ENCODE measurements at places on chromosomes 5 and 9.

DNA sequence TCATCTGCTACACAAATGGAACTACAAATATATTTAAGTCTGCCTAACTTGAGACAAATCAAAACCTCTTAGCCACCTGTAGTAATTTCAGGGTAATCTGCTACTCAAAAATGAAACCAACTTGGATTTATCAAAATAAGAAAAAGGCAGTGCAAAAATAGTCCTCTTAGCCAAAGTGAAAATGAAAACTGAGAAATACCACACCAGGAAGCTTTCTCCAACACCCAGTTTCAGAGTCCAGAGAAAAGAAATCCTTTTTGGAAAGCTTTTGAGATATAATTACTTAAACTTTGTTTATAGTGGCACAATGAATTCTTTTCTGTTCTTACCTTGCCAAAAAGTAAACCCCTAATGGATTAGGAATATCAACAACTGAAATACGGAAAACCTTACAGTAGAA, 990.4 kb downstream of the EFNA5 start:
- DNase-seq = no peak

DNA sequence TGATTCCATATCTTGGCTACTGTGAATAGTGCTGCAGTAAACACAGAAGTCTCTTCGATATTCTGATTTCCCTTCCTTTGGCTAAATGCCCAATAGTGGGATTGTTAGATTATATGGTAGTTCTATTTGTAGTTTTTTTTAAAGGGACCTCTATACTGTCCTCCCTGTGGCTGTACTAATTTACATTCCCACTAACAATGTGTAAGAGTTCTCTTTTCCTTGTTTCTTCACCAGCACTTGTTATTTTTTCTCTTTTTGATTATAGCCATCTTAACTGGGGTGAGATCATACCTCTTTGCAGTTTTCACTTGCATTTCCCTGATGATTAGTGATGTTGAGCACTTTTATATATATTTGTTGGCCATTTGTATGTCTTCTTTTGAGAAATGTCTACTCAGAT, 102.0 kb downstream of the CARTPT start:
- DNase-seq = no peak

DNA sequence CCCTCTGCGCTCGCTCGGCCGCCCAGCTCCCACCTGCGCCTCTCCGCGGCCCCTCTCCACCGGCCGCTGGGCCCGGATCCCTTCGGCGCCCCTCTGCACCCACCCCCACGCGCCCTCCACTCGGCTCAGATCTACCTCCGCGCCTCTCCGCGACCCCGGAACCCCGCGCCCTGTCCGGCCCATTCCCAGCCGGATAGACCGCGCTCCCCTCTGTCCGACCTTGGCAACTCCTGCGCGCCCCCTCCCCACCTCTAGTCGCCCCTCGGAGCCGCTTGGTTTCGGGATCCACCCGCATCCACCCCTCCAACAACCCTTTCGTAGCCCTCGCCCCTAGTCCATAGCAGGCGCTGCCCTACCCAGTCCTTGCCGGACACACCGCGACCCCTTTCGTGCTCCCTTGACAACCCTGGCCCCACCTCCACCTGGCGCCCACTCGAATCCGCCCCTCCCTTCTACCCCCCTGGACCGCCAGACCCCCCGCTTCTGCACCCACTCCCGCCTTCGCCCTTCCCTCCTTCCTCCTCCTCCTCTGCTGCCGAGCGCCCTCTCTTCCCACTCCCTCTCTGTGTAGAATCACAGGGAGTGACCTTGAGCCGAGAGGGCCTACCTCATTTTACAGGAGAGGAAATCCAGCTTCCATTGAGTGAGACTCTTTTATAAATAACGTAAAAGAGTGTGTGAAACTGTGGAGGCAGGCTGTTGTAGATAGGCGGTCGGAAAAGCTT, 525 bp upstream of the AK3 start:
- DNase-seq = no peak

- DNase-seq = no peak
These were observed 68.8 kb upstream of the LRRC70 start for GRCh38 chr5:62509806-62510205.

GRCh38 chr5:68544091-68544647, 328.6 kb downstream of the PIK3R1 start:
- no peak for DNase-seq

DNA sequence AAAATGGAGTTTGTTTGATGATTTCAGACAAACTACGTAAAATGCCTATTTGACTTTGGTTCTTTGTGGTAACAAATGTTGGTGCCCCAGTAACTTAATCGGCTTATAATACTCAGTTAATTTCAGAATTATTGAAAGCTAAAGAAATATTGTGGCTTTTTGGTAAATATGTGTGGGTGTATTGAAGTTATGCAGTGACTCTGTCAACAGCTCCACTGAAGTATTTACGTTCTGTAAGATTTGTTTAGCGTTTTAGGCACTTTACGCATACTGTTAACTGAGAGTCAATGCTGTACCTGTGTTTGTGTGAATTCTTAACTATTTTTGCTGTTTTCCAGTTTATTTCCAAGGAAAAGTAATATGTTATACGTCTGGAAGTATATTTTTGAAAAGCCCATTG, 2.2 kb downstream of the RAD23B start:
- no peak for DNase-seq

DNA sequence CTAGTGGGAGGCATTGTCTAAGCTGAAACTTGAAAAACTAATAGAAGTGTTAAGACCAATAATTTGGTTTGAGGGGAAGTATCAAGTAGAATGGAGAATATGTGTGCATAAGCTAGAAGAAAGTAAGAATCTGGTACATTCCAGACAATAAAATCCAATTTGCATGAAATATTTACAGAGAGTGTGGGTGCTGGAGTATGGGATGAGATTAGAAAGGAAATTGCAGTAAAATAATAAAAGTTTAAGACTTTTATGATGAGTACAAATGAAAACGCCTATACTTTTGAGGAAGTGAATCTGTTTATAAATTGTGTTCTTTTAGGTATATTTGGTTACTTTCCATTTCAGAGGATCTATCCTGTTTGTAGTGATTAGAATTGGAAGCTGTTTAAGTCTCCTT, 165.4 kb upstream of the TNC start:
- no peak for DNase-seq

DNA sequence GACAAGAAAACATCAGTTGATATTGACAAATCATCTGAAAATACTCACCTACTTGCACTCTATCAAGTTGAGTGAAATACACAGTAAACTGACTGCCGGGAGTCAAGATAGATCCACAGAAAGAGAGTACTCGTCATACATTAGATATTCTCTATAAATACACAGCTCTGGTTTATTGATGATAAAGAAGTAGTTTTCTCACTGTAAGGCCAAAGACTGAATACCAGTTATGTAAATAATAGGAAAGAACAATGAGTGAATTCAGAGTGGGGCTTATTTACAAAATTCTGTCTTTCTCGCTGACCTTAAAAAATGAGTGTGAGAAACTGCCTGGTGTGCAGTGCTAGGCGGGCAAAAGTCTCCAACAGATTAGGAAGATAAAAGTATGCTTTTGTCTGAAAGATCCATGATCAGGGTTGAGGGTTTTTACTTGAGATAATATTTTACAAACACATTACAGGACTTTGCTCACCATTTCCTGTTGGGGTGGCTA, 341.0 kb downstream of the KCTD16 start:
- DNase-seq = no peak

- DNase-seq = no peak
These were observed 100.9 kb upstream of the APC start for GRCh38 chr5:112636751-112637150.

DNA sequence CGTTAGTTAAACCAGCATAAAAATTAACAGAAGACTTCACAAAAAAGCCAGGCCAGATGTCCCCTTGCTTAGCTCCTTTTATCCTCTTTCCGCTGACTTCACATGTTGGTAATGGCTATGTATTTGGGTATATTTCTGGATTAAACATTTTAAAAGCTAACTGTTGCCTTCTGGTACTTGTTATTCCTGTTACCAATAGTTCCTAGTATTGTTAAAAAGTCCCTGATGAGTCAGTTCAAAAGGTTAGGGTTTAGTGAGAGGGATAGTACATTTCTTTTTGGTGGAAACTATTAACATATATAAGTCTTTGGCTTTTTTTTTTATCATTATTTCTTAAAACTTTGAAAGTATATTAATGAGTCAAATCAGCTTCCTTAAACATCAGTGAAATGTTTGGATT, 103.2 kb upstream of the ELL2 start:
- DNase-seq = no peak

GRCh38 chr9:105832096-105832710, 137.9 kb downstream of the TMEM38B start:
- no peak for DNase-seq

DNA sequence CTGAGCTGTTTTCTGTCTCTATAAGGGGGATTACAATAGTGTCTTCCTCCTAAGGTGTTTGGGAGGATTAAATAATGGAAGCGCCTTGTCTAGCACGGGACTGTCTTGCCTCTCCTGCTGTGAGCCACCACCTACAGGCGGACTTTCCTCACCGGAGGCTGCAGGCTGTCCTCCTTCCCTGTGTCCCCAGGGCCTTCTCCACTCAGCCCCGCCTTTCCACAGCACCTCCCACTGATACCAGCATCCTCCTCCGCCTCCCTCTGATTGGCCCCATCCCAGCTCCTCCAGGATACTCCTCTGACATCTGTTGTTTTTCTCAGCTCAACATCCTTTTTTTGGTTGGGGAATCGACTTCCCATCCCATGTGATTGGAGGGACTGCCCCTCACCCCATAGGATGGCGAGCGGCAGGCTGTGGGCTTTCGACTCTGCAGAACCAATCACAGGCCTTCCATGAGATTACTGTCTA, 851 bp upstream of the ZDHHC12 start:
- DNase-seq = no peak

GRCh38 chr9:136741883-136742571, 713 bp downstream of the LCN10 start:
- no peak for DNase-seq

DNA sequence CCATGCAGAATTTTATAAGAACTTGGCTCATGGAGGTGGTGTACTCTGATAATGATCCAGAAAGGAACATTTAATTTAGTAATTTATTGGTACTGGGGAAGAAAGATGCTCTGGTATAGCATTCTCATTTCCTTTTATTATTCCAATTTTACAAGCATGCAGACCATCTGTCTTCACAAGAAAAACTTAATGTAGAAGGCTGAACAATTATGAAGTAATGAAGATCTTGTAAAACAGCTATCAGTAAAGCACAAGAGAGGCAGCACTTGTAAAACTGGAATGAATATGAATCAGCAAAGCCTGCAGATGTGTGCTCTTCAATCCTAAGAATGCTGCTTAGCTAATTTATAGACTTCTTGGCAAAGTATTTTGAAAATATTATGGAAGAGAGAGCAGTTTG, 300.0 kb downstream of the YTHDC2 start:
- no peak for DNase-seq

DNA sequence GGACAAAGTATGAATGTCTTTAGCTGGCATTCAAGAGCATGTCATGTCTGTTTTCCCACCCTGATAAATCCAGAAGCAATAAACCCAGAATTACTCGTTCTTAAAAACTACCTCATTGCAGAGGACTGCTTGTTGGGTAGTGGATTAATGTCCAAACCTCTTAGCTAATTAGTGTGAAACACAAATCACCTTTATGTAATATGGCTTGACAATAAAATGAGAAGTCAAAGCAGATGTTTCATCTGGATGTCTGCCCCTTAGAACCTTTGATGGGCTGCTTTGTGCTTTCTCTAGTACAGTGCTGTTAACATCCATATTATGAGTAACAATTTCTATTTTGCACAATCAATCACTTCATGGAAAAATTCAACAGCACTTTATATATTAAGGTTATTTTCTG, 149.1 kb upstream of the TUT7 start:
- DNase-seq = no peak

- DNase-seq = no peak
These were observed 381.1 kb upstream of the ACTBL2 start for GRCh38 chr5:57863661-57864060.

- no peak for DNase-seq
These were observed 24.5 kb upstream of the MVB12B start for GRCh38 chr9:126301985-126302603.

GRCh38 chr9:137021979-137022661, 5.9 kb downstream of the ABCA2 start:
- peak; percentile 43 for DNase-seq

GRCh38 chr5:36444582-36445418, 143.1 kb upstream of the RANBP3L start:
- DNase-seq = no peak

DNA sequence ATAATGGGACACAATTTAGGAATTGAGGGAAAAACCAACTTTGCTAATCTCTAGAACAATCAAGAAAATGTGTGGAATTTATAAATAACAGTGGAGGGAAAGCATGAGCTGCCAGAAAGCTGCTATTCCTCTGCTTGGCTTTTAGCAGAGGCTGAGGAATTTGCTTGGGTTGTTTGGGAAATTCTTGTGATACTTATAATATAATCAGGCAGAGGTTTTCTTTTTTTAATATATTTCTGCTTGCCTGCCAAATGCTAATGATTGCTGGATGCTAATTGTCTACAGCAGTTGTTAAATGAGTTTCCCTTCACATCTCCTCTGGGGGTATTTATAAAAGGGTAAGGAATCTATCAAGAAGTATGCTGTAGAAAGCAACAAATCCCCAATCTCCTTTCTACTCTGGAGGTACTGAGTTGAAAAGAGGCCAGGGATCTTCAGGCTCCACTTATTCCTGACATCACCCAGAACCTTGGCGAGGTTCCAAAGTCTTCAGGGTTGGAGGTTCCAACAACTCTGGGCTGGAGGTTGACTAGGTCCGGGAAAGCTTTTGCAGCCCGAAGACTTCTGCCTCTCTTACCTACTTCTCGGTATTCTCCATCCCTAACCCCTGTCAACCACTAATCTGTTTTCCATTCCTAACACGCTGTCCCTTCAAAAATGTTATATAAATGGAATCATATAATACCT, 60.4 kb upstream of the TMED7 start:
- no peak for DNase-seq

DNA sequence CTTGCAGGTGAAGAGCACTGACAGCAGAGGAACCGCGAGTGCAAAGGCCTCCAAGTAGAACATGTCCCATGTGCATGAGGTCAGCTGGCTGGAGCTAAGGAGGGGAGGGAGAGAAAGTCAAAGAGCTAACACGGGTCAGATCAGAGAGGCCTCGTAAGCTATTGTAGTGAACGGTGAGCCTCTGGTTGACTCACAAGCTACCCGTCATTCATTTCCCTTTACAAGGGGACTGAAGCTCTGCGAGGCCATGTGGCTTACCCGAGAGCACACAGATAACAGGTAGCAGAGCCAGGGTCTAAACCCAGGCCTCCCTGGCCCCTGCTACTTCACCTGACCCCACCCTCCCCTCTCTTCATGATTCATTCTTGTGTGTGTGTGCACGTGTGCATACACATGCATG, 152.7 kb upstream of the ADRA1B start:
- no peak for DNase-seq

DNA sequence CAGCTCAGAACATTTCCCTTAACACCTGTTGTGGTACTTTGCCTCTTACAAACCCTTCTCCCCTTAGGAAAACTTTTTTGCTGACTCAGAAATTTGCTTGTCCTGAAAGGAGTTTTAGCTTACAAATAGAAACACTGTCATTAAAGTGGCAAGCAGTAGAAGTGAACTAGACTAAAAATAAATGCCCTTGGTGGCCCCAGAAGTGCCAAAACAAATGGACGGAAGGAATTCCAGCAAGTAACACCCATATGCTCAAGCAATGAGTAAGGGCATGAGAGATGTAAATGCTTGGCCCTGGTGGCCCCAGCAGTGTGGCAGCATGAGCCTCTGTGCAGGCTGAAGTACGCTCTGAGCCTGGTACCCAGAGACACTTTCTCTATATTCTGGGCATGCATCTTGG, 8.6 kb downstream of the VLDLR start:
- no peak for DNase-seq

Data from stimulated activated CD8-positive, alpha-beta memory T cell treated with anti-CD3 and anti-CD28 coated beads, Interleukin-4, amount 100 ng/mL, for 4 hours (primary cell).